AML-193 (cell line): ENCODE measurements at places on chromosomes 6 and 20.

DNA sequence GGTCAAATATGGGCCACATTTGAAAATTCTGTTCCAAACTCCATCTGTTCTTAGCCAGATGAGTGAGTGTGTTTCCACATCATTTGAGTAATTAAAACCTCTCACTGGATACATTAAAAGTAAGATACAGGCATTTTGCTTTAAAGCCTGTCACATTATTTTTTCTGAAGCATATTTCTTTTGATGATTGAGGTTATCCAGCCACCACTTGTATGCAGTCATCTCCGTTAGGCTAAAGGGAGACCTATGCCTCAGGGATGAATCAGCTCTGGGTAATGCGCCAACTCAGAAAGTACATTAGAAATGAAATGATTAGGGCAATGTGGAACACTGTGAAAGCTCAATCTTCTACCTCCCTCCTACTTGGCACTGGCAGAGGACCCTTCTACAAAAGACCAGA, 90.7 kb downstream of the SNAP25 start:
- DNase-seq, result no peak

GRCh38 chr20:15047042-15047441, 709.6 kb upstream of the FLRT3 start:
- DNase-seq, result no peak

- no peak for DNase-seq
Observed at GRCh38 chr20:35369804-35370203, 42.0 kb downstream of the UQCC1 start.

DNA sequence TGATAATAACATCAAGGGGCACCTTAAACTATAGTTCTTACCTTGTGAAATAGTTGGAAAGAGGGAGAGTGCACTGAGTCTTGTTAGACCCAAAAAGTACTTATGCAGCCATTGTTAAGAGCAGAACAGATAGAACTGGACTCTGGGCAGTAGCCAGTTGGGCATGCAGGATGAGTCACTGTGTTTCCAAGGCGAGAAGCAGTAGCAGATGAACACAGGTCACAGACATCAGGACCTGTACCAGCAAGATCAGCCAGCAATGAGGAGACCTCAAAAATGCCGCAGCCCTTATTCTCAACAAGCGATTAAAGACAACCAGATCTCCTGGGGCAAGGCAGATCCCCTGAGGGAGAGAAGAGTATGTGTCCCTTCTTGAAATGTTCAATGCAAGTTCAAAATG, 79.0 kb downstream of the SAMD3 start:
- DNase-seq, result no peak

- DNase-seq, result peak; percentile 29
Observed at GRCh38 chr6:10847684-10848083, 9.3 kb upstream of the MAK start.

- DNase-seq, result no peak
Observed at GRCh38 chr20:38209054-38209675, 44.1 kb upstream of the TGM2 start.

- DNase-seq, result no peak
Observed at GRCh38 chr20:35823147-35823546, 51.3 kb downstream of the PHF20 start.

DNA sequence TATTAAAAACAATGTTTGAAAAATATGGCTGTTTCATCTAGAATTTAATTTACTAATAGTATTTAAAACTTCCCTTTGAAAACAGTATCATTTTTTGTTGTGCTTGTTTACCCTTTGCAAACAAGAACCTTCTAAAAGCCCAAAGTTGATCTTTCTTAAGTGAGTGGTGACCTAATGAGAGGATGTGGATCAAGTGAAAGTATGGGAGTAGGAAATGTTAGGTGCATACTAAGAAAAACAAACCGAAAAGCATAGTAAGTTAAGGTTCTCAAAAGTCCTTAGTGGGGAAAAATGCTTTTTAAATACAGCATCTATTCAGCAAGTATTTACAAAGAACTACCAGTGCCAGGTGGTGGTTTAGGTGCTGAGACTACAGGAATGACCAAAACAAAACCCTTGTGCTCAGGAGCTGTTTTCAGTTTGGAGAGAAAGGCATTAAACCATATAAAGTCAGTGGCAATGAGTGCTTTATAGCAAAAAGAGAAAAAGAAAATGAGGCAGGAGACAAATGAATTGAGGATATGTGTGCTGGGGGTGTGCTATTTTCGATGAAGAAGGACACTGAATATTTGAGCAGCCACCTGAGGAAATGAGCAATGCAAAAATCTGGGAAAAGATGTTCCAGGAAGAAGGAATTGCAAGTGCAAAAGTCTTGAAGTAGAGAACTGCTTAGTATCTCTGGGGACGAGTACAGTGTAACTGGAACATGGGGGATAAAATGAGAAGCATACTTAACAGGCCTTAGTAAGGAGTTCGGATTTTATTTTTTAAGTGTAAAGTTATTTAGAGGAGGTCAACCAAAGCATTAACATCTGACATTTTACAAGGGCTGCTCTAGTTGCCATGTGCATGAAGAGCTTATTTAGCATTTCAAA, 24.0 kb downstream of the RNF146 start:
- DNase-seq, result no peak

- no peak for DNase-seq
Observed at GRCh38 chr6:91299544-91300491, 712.9 kb upstream of the MAP3K7 start.

- peak; percentile 52 for DNase-seq
Observed at GRCh38 chr20:35619196-35620095, 3.8 kb downstream of the SPAG4 start.

GRCh38 chr6:154773610-154774089, 40.4 kb downstream of the SCAF8 start:
- no peak for DNase-seq
